ENCODE measurements at places on chromosomes 7 and 10.

DNA sequence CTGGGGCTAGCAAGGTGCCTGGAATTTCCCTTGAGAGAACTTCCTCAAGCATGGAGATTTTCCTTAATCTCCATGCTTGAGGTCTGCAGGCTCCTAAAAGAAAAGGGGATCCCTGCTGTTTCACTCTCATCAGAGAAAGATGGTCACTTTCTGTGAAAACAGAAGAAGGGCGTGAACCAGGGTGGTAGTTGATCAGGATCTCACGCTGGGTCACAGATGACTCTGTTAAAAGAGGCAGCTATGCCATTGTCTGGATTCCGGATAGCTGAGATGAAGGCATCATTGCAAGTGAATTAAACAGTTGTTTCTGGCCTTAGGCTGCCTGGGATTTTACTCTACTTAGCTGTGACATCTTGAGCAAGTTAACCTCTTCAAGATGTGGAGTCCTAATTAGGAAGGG is 525.9 kb downstream of the TYW1 start:
- no peak for DNase-seq

DNA sequence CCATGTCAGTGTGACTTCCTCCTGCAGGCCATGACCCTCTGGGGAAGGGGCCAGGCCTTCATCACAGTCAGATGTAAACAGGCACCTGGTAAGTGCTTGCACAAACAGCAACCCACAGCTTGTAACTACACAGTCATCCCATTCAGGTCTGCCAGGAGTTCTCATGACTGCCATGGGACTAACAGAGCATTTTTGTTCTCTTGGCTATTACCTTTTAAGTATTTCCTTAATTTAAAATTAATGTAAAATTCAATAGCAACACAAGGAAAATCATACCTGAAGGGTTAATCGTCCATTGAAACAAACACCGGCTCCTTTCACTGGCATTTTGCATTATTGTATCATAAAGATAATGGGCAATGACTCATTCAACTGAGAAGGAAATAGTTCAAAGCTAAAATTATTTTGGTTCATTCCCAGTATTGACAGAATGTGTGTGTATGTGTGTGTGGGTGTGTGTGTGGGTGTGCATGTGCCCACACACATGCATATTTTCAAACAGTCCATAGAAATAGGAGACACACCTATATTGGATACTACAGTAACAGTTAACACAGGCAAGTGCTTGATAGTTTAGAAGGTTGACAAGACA is 307.9 kb downstream of the WDR11 start:
- DNase-seq = no peak

DNA sequence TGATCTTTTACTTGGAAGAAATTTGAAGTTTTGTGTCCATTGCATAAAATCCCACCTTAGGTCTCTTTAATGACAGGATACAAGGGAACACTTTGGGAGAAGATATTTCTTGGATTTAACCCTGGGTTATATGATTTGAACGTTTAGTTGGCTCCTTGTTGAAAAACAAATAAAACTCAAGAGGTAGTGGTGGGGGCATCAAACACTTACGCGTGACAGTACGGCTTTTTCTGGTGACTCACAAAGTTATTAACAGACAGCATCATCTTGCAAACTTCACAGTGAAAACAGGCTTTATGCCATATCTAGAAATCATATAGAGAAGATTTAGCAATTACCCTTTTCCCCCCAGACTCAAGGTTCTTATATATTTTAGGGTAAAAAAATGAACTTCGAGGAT is 699 bp downstream of the NRAP start:
- DNase-seq = no peak

GRCh38 chr10:102669206-102670064 is 25.2 kb downstream of the TRIM8 start:
- no peak for DNase-seq

DNA sequence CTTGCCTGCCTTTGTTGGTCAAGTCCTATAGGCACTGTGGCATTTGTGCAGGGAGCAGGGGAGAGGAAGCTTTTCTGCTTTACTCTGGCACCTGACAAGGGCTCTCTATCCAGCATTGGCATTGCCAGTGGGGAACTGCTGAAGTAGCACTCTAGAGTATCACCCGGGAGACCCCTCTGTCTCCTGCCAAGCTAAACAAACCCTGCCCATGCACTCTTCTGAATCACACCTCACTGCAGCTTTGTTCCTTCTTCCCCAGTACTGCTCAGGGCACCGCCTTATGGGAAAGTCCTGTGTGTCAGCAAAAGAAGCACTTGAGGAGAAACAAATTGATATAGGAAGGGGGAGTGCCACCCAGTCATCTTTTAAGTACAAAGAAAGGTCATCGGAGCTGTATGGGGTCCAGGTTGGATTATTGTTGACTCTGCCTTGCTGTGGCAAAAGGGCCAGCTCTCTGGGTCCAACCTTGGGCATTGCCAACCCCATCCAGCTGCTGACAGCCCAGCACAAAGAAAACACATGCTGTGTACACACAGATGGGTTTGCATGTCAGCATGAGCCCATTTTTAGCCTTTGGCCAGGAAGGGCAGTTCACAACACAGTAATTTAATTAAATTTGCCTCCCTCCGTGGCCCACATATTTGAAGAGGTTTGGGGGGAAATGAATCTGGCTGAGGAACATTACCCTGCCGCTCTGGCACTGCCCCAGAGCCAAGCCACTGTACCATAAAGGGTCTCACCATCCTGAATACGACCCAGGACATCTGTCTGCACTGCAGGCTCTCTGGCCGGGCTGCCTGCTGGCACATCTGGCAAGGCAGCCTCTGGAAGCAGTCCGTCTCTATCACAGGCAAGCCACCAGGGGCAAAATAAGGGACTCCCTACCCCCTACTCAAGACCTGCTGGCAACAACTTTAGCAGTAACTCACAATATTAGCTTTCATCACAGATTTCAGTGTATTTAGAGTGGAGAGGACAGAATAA is 13.1 kb downstream of the LRRC4 start:
- no peak for DNase-seq

- DNase-seq = no peak
These were observed 9.5 kb downstream of the STK32C start for GRCh38 chr10:132298038-132298881.

GRCh38 chr10:73925539-73925938 is 14.6 kb downstream of the PLAU start:
- no peak for DNase-seq

DNA sequence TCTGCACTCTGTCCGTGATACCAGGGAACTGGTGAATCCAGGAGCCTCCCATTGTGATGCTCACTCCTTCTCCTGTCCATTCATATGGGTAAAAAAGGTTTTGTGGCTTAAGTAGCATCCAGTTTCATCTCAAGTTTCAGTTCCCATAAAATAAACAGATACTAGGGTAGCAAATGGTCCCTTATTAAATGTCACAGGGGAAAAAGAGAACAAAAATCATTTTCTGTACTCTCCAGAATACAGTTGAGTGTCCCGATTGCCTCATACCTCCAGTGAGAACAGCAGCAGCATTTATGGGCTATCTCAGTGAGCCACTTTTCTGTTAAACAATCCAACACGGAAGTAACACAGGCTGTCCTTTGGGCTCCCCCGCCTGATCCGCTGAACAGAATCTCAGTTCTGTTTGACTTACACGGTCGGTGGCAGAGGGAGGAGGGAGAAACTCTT is 179.6 kb downstream of the CELF2 start:
- DNase-seq = no peak

DNA sequence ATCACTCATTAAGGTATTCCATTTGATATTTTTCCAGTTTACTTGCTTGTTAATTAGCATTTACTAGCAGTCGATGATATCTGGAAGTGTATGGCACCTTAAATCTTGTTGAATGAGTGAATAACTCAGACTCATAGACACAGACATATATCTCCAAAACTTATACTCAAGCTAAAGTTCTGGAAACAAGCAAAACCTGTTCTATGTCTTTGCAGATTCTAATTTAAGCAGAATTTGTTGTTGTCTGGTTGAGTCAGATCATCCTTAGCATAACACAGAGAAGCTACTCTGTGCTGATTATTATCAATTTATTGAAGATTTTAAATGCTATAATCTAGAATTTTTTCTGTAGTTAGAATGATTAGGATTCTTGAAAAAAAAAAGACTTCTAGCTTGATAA is 296.2 kb downstream of the MDFIC start:
- no peak for DNase-seq

DNA sequence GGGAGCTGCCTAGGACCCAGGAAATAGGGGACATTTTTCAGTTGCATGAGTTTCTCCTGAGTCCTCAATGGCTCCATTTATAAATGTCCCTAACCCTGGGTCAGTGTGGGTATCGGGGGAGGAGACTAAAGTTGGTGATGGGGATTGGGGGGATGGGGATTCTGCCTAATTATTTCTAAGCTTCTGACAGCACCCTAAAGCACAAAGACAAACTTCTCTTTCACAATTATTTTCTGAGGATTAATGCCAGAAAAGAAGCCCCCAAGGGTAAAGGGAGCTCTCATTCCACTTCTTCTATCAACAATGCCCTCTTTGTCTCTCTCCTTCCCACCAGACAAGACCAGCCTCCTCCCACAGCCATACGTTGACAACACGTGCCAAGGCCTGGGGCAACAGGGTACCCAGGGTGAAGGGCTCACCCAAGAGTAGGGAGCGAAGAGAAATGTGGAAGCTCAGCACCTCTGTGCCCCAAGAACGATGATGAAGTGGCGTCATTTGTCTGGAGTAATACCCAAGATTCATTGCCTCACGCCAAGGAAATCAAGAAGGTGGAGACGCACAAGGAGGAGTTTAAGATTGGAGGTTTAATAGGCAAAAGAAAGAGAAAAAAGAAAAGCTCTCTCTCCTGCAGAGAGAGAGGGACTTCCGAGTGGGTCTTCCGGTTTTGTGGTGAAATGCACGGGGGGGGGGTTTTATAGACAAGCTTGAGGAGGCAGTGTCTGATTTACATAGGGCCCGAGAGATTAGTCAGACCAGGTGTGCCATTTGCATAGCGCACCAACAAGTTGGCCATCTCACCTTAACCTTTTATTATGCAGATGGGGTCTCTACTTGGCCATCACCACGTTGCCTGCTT is 14.4 kb upstream of the GJC3 start:
- DNase-seq = no peak

DNA sequence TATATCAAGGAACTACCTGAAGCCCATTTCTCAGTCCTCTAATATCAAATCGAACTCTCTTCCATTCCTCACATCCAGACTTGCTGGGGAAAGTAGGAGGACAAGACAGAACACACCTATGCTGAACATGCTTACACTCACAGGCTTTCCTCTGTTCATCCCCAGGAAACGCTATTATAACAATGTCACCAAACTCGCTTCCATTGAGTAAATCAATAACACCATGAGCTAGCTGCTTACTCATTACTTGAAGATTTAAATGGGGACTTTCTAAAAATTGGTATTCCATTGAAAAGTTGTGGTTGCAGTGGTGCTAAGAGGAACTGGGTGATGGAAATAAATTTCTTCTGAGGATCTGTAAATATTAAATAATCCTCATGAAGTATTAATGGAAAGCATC is 88.8 kb downstream of the SLC25A13 start:
- no peak for DNase-seq

DNA sequence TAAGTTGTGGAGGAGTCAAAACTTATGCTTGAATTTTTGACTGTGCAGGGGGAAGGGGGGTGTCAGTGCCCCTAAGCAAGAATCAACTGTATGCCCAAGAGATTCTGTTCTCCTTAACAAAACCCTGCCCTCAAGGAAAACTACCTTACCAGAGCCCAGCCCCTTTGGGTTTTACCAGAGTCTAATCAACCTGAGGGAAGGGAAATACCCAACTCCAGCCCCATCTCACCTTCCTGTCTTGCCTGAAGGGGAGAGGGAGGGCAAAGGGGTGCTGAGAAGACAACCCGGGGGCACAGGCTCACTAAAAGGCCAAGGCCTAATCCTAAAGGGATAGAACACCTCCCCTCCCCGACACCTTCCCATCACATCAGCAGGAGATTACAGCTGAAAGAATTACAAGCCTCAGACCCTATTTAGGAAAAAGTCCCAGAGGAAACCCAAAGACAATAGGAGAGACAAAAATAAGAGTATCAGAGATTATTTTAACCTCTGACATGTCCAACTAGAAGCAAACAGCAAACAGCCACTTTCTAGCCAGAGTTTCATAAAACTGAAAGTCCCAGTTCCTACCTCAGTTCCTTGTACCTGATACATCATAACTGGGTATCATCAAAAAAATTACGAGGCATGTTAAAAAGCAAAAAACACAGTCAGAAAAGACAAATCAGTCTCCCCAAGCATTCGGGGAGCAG is 26.8 kb upstream of the C7orf33 start:
- DNase-seq = no peak
